ENCODE measurements at places on chromosomes 1 and 21.

GRCh38 chr1:235122348-235122747, 6.3 kb downstream of the TOMM20 start:
- no peak for DNase-seq

DNA sequence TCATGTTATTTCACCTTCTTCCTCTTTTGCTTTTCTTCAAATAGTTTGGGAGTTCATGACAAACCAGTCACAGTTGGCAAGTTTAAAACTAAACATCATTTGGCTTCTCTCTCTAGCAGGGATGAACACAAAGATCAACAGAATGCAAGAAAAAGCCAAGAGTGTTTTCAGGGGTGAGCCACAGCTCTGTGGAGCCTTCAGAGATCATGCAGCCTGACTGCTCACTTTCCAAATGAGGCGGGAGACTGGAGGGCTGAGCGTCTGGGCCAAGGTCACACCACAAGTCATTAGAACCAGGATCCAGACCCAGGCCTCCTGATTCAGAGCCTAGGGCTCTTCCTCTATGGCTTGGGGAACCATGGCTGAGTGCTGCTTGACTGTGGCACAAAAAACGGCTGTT, 2.7 kb downstream of the DPT start:
- DNase-seq = no peak

DNA sequence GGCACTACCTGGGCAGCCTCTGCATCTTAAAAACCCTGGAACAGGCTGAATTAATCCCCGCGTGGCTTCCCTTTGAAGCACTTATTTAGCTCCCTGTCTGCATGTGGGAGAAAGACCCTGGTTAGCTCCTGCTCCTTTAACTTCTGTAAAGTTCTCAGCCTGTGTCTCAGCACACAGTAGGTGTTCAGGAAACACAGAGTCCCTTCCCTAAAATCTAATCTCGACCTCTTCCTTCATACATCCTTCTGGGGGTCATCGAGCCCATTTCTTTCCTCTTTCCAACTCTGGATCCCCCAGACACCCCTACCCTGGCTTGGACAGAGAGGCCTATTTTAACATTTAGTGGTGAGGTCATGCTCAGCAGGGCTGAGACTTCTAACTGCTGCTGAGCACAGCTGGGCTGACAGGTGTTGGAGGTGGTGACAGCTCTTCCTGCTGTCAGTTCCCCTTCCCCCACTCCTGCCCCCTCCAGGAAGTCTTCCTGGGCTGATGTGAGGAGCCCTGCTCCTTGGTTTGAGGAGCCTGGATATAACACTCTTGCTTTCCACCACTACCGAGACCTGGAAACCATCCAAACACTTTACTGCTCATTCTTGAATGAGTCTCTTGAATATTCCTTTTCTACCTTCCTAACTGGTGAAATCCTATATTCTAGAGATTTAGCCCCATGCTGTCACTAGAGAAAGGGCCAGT, 5.3 kb downstream of the E2F2 start:
- DNase-seq = no peak

DNA sequence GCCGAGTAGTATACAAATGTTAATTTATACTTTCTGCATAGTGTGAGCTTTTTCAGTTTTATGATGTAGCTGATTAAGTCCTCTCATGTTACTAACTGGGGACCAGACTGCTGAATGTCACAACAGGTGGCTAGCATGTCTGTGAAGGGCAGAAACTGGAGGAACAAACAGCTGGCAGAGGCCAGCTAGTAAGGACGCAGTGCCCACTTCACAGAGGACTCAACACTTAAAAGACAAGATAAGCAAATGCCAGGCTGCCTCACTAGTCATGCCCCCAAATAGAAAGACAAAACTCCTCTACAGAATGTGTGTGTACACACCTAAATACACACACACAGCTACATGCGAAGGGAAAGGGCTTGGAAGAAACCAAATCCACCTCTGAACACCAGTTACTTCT, 73.8 kb upstream of the ZNF678 start:
- no peak for DNase-seq

GRCh38 chr1:114585231-114585630, 3.8 kb upstream of the BCAS2 start:
- DNase-seq = no peak

- DNase-seq = no peak
Observed at GRCh38 chr1:6753320-6754140, 31.7 kb upstream of the CAMTA1 start.

- no peak for DNase-seq
Observed at GRCh38 chr1:72946903-72947499, 664.7 kb upstream of the NEGR1 start.

DNA sequence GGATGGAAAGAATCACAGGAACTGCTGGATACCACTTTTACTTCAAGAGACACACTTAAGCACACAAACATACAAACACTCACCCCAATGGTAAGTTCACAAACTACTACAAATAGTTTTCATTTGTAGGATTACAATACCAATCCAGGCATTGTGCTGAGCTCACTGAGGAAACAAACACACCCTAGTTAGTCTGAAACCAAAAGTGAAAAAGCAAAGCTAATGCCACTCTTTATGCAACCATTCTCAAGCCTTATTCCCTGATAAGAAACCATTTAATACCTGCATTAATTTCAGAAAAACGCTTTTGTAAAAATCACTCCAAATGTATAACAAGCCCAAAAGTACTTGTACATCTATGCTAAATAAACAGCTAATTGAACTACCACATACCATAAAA, 38.3 kb downstream of the RNF115 start:
- no peak for DNase-seq

GRCh38 chr1:206551296-206551985, 44.1 kb downstream of the RASSF5 start:
- no peak for DNase-seq

GRCh38 chr1:205588636-205589035, 43.2 kb downstream of the ELK4 start:
- DNase-seq = no peak

GRCh38 chr1:30274976-30275621, 448.3 kb downstream of the MATN1 start:
- no peak for DNase-seq

DNA sequence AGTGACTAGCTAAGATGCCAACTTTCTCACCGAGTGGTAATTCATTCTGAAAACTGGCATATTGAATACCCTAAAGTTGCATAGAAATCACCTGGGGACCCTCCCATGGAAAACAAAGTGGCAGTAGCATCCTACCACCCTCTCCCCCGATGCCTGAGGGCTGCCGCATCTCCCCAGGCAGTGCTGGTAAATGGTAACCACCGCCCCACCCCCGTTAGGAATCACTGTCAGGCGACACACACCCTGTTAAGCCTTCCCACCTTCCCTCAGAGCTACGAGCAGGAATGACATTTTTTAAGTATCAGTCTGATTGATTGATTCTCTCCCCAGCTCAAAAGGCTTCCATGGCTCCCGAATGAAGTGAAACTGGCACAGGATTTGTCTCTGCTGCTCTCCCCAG, 28.3 kb downstream of the TMPRSS2 start:
- DNase-seq = no peak

GRCh38 chr1:98389809-98390208, 271.7 kb upstream of the SNX7 start:
- no peak for DNase-seq

DNA sequence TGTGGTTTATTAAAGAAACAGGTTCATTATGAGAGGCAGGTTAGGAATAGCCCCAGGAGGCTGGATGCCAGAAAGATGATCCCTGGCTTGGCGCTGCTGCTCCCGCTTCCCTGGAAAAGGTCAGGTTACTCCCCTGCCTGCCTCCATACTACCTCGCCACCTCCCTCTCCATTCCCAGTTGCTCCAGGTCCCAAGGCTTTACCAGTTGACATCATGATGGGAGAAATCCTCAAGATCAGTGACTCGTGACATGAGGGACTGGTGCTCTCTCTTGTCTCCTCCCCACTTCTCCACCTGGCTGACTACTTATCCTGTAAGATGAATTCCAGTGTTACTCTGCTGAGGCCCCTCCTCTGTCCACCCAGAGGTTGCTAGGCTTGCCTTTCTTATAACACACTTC, 19.7 kb downstream of the VASH2 start:
- no peak for DNase-seq

All from putamen (tissue), 1 donor.